Pulmonary artery endothelial cell (primary cell): ENCODE measurements at places on chromosomes 12 and 14. TPM values are rescaled to one million over a fixed set of nuclear protein-coding genes. Genes with fewer than 3 reads are reported as not detected.
A peak's percentile ranks its signal among the peaks of the same experiment; 100 is the strongest.

Gene LMO3
- total RNA-seq = not detected in 2 replicates

Gene GPR135
- total RNA-seq = 0.66 and 0.99 TPM in 2 replicates

DNA sequence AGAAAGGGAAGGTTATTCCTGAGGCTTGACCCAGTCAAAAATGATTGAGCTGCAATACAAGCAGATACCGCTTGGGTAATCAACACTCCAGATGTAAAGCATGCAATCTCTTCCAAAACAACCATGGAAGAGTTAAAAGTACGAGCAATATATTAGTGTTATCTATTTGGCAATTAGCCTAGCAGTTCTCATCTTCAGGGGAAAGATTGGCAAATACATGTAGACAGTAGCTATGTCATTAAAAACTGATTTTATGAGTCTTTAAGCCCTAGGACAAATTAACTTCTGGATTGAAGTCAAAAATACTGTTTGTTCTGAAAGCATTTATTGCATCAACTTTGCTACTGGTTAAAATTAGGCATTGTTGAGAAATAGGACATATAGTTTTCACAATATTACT is 9.3 kb upstream of the GYS2 start:
- DNase-seq = no peak

DNA sequence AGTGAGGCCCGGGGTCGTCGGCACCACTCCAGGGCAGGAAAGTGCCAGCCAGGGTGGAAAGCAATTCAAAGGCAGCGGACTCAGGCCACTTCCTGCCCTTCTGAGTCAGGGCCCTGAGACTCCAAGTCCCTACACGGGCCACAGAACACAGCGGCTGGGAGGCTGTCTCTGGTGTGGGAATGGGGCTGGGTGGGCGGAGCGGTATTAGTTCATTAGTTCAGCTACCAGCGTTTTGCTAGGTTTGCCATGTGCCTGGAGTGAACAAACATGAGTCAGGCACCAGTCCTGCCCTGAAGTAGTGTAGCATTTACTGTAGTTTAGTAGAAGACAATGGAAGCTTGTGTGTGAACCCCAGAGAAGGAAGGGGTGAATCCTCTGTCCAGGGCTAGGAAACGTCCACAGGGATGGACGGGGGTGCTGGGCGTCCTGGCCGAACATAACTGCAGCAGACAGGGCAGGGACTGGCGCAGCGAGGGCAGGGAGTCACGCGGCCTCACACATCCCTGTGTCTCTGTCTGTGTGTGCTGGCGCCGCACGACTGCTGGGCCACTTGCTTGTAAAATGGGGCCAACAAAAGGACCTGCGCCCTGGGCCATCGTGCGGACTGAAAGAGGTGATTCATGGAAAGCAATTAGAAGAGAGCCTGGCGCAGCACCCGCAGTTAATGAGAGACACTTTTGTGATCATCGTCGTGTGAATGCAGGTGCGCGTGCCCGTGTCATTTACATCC is 186.4 kb upstream of the PRMT8 start:
- peak; percentile 70 for DNase-seq

GRCh38 chr12:68403711-68404110 is 71.5 kb upstream of the MDM1 start:
- DNase-seq = no peak

DNA sequence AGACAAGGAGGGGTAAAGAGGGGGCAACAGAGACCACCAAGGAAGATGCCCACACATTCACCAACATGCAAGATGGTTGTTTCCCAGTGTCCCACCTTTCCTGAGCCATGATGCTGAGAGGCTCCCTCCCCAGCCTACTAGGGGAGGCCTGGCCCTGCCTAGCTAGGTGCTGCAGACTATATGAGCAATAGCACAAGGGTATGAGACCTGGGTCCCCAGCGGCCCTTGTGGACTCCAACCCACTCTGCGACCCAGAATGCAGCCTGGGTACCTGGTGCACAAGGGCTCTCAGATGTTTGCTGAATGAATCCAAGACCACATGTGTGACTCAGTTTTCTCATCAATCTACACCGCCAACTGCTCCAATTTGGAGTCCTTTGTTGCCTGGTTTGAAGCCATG is 13.9 kb downstream of the TGFB3 start:
- no peak for DNase-seq

DNA sequence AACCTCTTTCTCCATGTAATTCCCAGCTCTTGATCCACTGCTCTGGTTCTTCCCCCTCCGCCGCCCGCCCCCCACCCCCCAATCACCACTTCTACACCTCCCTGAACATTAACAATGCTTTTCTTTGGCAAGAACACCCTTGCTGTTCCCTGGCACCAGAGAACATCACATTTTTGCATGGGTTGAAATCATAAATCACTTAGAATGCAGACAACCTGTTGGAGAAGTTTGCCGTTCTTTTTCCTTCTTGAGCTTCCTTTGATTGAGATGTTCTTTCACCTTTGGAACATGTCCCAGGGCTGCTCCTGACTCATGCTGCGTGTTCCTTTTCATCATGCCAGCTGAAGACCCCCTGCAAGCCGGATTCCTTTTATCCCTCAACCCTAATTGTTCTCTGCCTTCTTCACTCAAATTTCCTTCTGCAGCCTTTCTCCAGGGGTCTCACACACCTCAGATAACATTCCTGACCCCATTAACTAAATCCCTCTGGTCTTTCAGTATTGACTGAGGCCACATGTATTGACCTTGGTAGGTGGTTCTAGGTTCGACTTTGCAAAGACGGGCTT is 294.1 kb upstream of the TMPO start:
- DNase-seq = no peak
